ENCODE measurements at places on chromosomes 1 and 21. TPM values are rescaled to one million over a fixed set of nuclear protein-coding genes. Genes with fewer than 3 reads are reported as not detected.

Gene ALX3
- polyA plus RNA-seq: 0.16 TPM

Gene CHIA
- polyA plus RNA-seq: 0.30 TPM

- no peak for DNase-seq
Measured at GRCh38 chr1:103146166-103146565, 37.8 kb upstream of the COL11A1 start.

GRCh38 chr1:43851561-43852338 lies 81.9 kb upstream of the ARTN start:
- no peak for DNase-seq

Gene ATP1A4
- polyA plus RNA-seq: 0.62 TPM

DNA sequence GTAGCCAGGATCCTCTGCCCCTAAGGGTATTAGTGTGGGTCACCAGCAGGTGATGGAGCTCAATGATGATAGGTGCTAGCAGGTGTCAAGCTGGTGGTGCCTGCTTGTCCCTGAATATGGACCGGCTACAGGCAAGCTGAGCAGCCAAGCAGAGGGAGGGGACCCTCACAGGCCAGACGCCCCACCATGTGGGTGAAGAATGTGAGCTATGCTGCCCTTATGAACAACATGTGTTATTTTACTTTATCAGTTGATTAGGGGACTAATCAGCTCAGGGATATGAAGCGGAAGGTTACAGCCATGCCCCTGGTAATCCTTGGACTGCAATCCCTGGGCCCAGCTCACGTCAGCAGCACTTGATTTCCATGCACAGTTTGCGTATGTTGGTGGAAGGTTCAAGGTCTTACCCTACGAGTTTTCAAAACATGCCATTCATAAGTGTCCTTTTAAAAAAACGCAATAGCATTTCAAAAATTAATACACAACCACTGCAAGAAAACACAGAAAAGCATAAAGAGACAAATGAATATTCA lies 106.0 kb downstream of the CDC7 start:
- no peak for DNase-seq

Gene ARL8A
- 29.5 TPM for polyA plus RNA-seq

Gene ACTA1
- polyA plus RNA-seq: 6.4 TPM

Measured in thymus (tissue), 14 donors.